ENCODE measurements at places on chromosomes 7 and 10.

DNA sequence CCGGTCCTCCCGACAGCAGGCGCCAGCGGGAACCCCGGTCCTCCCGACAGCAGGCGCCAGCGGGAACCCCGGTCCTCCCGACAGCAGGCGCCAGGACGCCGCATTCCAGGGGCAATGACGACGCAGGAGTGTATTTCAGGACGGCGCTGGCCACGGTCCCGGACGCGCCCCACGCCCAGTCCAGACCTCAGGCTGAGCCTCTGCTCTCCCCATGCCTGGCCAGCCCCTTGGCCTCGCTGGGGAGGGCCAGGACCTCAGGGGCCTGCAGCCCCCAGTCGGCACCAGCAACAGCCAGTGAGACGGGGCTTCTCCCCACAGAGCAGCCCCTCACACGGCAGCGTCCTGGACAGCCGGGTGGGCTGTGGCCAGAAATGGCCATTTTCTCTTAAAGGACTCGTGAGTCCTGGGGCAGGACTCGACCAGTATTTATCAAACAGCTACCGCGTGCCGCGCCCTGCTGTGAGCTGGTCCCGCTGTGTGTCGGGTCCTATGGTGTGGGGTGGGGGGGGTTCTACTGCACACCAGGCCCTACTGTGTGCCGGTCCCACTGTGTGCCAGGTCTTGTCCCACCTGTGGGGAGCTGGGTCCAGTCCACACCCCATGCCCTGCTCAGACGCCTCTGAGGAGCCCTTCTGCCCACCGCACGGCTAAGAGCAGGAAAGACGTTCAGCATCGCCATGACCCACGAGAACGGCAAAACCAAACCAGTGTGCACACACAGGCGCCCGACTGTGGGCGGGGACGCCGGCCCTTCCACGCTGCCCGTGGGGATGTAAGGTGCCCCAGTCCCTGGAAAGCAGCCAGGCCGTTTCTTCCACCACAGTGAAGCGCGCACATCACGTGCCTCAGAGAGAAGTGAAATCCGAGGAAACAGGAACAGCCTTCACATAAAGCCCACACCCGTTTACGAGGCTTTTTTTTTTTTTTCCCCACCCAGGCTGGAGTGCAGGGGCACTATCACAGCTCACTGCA, 33.3 kb downstream of the GET4 start:
- DNase-seq = no peak

DNA sequence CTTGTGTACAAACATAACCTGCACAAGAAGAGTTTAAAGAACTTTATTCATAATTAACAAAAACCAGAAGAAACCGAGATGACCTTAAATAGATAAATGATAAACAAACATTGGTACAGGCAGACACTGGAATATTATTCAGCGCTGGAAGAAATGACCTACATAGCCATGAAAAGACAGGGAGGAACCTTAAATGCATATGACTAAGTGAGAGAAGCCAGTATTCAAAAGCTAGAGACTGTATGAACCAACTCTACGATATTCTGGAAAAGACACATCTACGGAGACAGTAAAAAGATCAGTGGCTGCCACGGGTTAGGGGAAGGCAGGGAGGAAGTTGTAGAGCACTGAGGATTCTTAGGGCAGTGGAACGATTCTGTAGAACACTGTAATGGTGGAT, 333.8 kb upstream of the AKR1E2 start:
- DNase-seq = no peak

DNA sequence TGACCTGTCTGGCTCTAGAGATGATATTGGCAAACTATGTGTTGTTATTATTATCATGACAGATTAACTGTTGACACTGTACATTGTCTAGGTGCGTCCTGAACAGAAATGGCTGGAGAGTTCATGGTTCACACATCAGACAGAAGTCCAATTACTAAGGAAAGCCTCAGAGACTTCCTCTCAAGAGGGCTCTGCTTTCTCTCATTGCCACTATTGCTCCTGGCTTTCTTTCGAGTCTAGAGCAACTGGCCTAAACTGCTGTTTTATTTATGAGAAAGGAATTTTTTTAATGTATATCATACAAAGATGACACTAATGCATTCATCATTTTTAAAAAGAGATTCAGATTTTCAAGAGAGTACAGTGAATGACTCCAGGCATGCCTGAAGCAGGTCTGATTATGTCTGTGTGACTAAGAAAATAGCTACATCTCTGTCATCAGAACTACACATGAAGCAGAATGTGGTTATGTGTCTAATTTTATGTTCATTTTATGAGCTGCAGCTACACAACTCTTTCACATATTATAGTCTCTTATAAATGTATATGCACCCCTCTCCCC, 30.4 kb downstream of the NRCAM start:
- no peak for DNase-seq

DNA sequence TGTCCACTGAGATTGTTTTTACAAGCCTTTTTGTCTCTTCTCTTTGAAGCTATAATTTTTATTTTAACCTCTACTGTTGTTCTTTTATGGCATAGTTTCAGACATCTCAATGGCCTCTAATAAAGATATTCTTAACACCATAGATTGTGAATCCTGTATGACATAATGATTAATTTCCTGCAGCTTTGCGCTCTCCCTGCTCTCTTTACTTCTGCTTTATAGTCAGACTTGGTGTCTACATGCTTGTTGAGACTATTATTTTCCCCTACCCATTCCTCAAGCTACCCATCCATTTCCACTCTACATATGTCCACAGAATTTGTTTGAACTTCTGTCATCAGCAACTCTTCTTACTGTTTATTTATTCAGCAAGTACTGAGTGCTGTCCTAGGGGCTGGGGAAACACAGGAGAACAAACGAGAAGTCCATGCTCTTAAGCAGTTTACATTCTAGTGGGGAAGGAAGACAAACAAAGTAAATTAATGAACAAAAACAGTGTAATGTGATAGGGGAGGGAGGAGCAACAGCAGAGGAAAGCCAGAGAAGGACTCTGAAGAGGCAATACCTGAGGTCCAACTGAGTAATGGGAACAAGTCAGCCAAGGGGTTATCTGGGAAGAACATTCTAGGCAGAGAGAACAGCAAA, 110.1 kb downstream of the CDK14 start:
- DNase-seq = no peak

GRCh38 chr7:90216080-90216674, 4.6 kb downstream of the STEAP2 start:
- no peak for DNase-seq

DNA sequence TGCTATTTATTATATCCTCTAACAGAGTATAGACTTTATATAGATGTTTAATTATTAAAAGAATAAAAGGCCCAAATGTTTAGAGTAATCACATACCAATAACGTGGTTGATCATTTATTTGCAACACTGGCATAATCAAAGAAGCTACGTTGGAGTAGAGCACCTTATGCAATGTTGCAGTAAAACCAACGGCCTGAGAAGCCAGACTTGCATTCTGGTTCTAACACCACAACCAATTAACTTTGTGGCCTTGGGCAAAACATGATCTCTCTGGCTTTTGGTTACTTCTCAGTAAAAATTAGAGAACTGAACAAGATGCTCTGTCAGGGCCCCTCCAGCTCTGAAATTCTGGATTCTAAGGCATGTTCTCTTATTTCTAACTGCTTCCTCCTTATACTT, 476.2 kb downstream of the GRM8 start:
- DNase-seq = no peak

DNA sequence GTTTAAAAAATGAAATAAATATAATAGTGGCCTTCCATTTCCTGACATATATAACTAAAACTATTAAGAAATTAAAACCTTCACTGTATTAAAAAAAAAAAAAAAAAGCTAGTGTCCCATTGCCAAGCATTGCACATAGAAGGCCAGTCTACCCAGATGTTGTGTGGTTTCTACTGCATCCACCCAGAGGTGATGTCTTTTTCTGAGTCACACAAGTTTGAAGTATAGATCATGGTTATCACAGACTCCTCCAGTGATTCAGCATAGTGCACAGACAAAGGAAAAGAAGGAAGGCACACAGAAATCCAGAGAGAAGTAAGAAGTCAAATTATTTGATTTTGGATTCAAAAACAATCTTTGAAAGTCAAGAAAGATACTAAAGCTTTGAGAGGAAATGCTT, 429.0 kb downstream of the ETV1 start:
- DNase-seq = no peak

- no peak for DNase-seq
These were observed 123.0 kb upstream of the TNS3 start for GRCh38 chr7:47704936-47705335.

DNA sequence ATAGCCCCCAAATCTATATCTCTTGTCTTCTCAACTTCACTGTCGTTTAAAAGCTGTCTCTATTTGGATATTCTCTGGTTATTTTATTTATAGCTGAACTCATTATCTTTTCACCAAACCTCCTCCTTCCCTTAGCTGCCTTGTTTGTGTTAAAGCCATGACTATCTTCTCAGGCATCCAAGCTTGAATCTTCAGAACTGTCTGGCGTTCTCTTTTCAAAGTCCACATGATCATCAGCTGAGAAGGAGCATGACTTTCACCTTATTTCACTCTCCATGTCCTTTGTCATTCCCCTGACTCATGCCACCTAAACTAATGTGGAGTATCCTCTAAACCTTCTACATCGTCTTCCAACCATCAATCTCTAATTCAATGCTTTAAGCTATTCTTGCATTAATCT, 5.7 kb upstream of the GLCCI1 start:
- no peak for DNase-seq

DNA sequence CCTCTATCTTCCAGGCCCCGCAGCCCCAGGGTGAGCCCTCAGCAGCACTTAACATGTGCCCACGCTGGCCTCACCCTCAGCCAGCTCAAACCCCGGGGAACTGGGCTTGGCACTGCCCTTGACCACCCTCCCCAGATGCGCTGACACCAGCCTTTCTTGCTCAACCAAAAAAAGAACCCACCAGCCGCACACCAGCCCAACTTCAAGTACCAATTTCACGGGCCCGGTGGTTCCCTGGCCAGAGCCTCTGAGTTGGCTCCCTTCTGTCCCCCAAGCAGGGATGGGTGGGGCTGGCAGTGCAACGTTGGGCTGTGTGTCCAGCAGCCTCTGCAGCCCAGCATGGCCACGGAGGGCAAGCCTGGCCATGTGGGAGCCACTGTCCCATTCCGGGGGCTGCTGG, 96.3 kb downstream of the COL13A1 start:
- DNase-seq = no peak

GRCh38 chr7:43689115-43689514, 40.2 kb downstream of the COA1 start:
- no peak for DNase-seq

- DNase-seq = no peak
These were observed 92.2 kb upstream of the AMPH start for GRCh38 chr7:38723327-38723726.

- DNase-seq = no peak
These were observed 10.4 kb downstream of the YKT6 start for GRCh38 chr7:44211126-44211675.

DNA sequence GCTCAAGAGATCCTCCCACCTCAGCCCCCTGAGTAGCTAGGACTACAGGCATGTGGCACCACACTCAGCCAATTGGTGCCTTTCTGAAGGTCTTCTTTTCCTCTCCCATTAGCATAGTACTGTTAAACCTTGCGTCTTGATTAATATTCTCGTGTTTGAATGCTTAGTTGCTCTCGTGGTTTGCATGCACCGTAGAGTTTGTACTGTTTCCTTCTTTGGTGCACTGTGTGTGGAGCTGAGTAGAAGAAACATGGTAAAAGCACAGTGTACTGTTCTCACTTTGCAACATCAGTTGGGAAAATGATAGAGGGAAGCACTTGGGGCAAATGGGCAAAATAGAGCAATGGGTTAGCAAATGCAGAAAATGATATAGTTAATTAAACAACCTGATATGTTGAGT, 27.6 kb upstream of the RPA3 start:
- DNase-seq = no peak

DNA sequence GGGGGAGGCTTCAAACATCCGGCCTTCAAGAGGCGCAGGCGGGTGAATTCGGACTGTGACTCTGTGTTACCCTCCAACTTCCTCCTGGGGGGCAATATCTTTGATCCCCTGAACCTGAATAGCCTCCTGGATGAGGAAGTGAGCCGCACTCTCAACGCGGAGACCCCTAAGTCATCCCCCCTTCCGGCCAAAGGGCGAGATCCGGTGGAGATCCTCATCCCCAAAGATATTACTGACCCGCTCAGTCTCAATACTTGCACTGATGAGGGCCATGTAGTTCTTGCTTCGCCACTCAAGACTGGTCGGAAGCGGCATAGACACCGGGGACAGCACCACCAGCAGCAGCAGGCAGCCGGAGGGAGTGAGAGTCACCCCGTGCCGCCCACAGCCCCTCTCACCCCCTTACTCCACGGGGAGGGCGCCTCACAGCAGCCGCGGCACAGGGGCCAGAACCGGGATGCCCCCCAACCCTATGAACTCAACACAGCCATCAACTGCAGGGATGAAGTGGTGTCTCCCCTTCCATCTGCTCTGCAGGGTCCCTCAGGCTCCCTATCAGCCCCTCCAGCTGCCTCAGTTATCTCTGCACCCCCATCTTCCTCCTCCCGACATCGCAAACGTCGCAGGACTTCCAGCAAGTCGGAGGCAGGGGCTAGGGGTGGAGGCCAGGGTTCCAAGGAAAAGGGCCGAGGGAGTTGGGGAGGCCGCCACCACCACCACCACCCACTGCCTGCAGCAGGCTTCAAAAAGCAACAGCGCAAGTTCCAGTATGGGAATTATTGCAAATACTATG, 1.1 kb downstream of the MEPCE start:
- DNase-seq = no peak

GRCh38 chr7:132243463-132243862, 332.8 kb downstream of the PLXNA4 start:
- no peak for DNase-seq

DNA sequence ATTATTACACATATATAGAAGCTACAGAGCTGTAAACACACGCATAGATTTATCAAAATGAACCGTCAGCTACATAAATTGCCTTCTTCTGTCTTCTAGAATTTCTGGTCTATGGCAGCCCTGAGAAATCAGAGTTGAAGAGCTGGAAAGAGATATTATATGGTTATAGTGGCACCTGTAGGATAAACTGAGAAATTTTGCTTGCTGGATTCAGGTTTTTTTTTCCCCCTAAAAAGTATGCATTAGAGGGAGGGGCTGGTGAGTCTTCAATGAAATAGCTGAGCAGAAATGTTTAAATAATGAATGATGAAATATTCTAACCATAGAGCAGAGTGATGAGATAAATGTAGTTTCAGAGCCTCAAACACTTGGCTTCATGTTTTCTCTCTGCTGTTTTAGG, 78.0 kb upstream of the DYNC1I1 start:
- DNase-seq = no peak

GRCh38 chr7:157851501-157852067, 514.8 kb downstream of the DNAJB6 start:
- DNase-seq = no peak
